ENCODE measurements at places on chromosomes 1 and 21.

DNA sequence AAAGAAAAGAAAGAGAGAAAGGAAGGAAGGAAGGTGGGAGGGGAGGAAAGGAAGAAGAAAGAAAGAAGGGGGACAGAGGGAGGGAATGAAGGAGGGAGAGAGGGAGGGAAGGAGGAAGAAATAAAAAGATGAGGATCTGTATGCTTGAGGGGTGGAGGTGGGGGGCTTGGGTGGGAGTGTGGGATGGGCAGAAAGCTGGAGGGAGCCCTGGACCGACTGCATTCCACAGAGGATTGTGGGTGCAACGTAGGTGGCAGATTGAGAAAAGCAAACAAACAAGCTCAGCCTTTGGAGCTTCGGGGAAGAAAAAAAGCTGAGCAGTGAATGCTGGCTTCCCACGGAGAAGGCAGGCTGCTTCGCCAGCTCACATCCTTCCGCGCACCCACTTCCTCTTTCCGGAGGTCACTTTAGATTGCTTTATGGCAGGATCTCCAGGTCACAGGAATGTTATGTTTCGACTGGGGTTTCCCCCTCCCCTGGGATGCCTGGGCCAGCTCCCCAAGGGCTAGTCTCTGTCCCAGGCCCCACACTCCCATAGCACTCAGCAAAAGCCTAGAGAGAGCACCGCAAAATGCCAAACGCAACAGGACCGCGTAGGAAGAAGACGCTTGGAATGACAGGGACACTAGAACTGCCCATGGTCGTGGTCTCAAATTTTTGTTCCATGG lies 20.7 kb upstream of the LGALS8 start:
- DNase-seq = no peak

DNA sequence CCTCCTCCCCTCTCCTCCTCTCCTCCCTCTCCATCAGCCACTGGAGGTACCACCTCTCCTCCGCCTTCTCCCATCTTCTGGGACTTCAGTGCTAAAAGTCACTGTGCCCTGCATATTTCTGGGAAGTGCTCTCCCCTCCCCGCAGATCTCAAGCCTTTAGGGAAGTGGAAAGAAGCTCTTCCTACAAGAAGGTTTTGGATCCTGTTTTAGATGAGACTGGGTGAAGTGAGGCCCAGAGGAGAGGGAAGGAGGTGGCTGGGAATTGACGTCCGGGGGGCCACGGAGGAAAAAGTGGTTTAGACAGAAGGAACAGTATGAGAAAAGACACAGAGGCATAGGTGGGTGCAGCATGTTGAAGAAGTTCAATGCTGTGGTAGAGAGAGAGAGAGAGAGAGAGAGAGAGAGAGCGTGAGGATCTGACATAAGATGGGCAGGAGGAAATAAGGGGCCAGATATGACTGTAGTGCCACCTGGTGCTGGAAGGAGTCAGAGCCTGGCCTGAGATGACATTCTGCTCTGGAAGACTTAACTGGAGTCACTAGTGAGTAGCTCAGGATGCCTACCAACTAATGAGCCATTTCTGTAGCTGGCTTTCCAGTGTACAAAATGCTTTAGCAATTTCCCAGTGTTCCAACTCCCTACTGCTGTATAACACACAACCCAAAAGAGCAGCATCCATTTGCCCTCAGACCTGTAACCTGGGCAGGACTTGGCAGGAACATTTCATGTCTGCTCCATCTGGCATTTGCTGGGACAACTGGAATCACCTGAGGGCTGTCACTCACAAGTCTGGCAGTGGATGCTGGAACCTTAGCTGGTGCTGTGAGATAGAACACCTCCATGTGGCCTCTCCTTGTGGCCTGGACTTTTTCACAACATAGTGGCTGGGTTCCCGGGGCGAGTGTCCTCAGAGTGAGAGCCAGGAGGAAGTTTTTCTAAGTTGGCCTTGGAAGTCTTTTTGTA lies 16.6 kb upstream of the ZSCAN20 start:
- peak; percentile 32 for DNase-seq

- no peak for DNase-seq
Observed at GRCh38 chr1:154174654-154175053, 17.2 kb downstream of the TPM3 start.

DNA sequence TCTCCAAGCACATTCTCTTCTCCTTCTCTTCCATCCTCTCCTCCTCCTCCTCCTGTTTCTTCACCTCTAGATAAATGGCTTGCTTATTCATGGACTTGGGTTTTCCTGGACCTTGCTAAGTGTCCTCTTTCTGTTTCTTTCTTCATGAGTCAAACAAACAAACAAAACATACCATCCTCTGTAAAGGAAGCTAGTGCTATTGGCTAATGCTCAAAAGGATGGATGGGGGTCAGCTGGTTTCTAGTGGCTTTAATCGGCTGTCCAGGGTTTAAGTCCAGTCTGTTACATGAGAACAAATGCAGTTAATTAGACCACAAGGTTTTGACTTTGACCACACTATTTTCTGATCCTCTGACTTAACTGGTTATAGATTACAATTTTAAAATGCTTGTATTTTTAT lies 83.8 kb upstream of the TSPAN2 start:
- DNase-seq = no peak

DNA sequence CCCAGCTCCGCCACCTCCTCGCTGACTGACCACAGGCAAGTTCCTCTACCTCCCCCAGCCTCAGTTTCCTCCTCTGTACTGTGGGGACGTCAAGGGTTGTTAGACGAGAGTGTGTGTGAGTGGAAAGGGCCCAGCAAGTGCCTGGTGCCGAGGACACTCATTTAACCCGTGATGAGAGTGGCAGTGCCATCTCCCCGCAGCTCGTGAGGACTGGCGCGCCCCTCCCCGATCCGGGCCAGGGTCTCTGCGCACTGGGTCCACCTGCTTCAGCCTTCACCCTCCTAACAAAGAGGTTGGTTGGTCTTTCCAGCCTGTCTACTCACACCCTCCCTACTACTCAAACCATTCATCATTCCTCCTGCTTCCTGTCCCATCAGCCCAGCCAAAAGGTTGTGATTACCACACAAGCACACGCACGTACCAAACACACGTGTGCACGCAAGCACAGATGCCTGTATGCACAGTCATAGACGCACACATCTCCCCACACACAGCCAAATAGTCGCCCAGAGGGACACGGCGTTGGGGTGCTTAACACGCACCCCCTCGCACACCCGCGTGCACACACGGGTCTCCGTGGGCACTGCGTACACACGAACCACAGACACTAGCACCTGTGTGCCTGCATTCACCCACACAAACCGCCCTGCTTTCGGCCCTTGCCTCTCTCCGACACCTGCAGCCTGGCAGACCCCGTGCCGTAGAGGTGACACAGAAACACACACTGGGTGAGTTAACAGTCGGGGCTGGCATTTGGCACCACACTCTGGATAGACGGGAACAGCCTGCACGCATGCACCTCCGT lies 39.3 kb downstream of the TAS1R2 start:
- DNase-seq = no peak

DNA sequence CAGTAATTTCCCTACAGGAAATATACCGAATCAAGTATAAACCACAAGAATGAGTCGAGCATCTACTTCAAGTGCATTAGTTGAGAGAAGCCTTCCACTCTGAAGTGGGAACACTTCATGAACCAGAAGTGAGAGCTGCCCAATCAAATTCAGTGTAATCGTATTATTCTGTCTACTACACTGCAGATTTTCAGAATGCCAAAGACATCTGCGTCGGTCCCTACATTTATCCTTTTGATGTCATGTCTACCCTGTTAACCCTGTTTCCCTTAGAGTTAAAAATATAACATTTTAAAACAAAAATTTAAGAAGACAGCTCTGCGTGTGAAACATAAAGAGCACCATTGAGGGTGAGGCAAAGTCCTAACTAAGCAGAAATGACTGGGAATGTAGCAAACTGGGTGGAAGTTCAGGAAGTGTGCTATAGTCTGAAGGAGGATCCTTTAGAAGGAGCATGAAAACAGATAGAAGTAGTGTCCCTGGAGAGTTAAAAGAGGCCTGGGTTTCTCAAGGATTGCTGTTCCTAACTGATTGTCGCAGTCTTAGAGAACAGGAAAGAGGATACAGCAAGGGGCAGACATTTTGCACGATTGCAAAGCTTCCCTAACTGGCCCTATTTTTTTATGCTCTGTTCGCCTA lies 291.2 kb downstream of the PTPRC start:
- DNase-seq = peak; percentile 40

DNA sequence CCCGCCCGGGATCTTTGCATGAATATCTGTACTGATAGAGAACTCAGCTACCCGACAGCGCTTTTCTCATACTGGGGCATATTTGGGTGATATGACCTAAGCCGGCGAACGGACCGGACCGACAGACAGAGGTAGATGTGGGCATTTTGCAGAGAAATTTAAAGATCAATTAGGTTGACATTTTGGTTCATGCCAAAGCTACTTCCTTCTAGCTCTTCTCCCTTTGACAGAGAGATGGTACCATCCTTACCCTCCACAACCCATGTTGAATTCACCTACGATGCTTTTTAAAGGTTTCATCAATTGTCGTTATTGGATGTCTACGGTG lies 459 bp downstream of the ARV1 start:
- DNase-seq = no peak

DNA sequence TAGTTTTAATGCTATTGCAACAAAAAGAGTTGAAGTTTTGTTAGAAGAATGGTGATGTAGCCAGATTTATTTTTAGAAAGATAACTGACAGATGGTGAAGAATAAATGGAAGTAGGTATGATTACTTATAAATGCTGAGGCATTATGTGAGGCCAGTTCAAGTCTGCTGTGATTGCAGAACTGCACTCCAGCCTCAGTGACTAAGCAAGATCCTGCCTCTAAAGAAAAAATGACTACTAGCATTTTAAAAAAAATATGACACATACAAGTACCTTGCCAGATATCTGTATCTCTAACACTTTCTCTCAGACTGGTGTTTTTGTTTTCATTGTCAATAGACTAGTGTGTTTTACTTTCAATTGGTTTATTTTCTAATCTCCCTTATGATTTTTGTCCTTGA lies 1242.4 kb upstream of the ADGRL4 start:
- DNase-seq = no peak

GRCh38 chr1:174003867-174004266 lies 18.3 kb downstream of the RC3H1 start:
- no peak for DNase-seq

GRCh38 chr21:39867198-39867650 lies at the start of gene PCP4:
Gene PCP4 (plus strand): TSS chr21:39867438. CDS start chr21:39867502, 64 bp downstream.
- DNase-seq = peak; percentile 92

DNA sequence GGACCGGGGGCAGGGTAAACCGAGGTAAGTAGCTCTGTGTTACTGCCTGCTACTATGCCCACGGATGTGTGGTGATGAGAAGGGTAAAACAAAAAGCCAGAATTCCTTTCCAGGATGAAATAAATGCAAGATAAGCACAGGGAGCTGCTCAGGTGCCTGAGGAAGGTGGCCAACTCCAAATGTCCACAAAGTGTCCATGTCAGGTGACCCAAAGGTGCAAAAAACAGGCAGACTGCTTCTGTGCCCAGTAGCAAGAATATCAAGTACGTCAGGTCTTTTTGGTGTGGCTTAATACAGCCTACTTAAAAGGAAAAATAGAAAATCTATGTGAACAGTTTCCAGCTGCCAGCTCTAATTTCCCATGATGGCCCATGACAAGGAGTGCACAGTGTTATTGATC lies 279.3 kb downstream of the SETD4 start:
- DNase-seq = no peak

- DNase-seq = no peak
Observed at GRCh38 chr1:180092931-180093650, 61.6 kb upstream of the QSOX1 start.

GRCh38 chr1:12147201-12147701 lies 19.5 kb upstream of the TNFRSF1B start:
- DNase-seq = no peak

DNA sequence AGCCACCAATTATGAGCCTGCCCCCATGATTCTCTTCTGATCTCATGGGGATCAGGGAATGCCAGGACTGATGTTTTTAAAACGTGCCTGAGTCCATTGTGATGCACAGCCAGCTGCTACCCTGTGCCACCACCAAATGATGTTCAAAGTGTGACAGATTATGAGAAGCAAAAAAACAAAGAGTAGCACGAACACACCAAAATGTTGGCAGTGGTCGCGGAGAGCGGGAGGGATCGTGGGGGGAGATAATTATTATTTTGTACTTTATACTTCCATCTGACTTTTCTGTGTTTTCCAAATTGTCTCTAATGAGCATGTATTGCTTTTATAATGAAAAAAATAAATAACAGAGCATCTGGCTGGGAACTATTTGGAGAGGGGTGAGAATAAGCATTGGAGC lies 50.5 kb downstream of the EPHB2 start:
- DNase-seq = no peak

DNA sequence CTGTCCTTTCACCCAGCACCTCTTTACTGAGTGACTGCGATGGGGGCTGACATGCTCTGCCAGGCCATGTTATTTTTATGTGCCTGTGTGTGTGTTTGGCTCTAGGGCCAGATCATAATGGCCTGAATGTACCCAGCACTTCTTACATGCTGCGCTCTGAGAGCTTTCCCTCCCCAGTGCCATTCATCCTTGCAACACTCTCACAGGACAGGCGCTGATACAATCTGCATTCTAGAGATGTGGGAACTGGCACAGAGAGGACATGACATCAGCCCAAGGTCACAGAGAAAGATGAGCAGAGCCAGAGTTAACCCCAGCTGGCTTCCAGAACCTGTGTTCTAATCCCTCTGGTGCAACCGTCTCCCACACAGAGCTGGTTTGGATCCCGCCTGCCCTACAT lies 54.5 kb downstream of the ARHGEF10L start:
- no peak for DNase-seq

- no peak for DNase-seq
Observed at GRCh38 chr1:236830116-236830515, 35.0 kb downstream of the MTR start.

DNA sequence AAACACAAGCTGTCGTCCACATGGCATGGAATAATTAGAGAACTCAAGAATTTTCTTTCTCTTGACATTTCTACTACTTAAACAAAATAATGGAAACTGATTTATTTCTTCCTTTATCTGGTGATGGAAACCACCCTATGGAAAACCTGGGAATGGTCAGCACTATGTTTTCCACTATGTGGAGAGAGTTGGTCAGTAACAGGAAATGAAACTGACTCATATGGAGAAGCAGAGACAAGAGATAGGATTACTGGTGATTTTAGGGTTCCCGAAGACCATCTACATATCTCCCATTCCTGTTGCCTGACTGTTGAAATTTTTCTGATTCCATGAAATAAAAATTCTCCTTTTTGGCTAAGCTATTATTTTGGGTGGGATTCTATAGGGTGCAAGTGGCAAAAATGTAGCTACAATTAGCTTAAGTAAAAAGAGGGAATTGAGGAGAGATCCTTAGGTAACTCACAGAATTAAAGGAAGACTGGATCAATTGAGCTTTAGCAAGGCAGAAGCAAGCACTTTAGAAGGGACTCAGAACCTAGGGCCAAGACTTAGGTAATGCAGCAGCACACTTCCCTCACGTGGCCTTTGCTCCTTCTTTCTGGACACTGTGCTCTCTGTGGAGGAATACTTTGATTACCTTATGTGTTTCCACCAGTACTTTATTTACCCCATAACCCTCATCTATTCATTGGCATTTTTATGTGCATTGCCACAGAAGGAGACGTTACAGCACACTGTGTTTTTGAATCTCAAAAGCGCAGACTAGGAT lies 89.6 kb downstream of the LEPR start:
- no peak for DNase-seq

- no peak for DNase-seq
Observed at GRCh38 chr1:82606546-82606945, 805.8 kb downstream of the ADGRL2 start.
